ENCODE measurements at places on chromosomes 11 and 22. TPM values are rescaled to one million over a fixed set of nuclear protein-coding genes. Genes with fewer than 3 reads are reported as not detected.
A peak's percentile ranks its signal among the peaks of the same experiment; 100 is the strongest.

- DNase-seq: no peak
These were observed 624.7 kb upstream of the B3GAT1 start for GRCh38 chr11:135036488-135037297.

- peak; percentile 34 for DNase-seq
These were observed 52.1 kb downstream of the ALG9 start for GRCh38 chr11:111819161-111819828.

GRCh38 chr22:47030881-47031627 lies 268.6 kb downstream of the TBC1D22A start:
- DNase-seq: no peak

Gene FZD4
- 18.9 TPM for total RNA-seq

Gene C22orf31
- total RNA-seq: not detected

DNA sequence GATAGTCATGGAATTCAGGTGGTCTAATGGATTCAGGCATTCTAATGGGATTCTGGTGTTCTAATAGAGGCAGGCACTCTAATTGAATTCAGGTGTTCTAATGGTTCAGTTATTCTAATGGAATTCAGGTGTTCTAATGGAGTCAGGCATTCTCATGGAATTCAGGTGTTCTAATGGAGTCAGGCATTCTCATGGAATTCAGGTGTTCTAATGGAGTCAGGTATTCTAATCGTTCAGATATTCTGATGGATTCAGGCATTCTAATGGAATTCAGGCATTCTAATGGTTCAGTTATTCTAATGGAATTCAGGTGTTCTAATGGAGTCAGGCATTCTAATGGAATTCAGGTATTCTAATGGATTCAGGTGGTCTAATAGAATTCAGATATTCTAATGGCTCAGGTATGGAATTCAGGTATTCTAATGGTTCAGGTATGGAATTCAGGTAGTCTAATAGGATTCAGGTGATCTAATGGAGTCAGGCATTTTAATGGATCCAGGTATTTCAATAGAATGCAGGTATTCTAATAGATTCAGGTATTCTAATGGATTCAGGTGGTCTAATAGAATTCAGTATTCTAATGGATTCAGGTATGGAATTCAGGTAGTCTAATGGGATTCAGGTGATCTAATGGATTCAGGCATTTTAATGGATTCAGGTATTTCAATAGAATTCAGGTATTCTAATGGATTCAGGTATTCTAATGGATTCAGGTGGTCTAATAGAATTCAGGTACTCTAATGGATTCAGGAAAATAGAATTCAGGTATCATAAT lies 22.0 kb upstream of the PHF21B start:
- DNase-seq: no peak

Gene PGA4
- 2.0 TPM for total RNA-seq

DNA sequence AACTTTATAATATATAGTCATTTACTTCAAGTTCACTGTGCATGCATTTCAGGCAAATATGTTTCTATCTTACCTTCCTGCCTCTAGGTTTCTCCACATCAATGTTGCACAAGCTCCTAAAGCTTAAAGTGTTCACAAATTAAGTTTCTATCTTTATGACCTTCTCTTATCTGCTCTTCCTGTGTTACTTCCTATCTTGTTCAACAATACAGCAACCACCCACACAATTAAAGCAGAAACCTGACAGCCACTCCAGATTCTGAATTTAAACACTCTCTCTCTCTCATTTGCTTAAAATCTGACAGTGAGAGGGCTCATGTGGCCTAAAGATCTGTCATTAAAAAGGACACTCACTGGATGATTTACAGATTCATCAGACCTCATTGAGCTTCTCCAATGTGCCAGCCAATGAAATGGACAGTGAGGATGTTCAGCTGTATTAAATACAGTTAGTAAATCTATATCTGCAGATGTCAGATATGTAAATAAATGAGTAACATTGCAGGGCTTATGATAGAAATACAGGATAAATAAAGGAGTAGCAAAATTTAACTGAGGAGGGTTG lies 10.9 kb downstream of the PDGFD start:
- DNase-seq: no peak

DNA sequence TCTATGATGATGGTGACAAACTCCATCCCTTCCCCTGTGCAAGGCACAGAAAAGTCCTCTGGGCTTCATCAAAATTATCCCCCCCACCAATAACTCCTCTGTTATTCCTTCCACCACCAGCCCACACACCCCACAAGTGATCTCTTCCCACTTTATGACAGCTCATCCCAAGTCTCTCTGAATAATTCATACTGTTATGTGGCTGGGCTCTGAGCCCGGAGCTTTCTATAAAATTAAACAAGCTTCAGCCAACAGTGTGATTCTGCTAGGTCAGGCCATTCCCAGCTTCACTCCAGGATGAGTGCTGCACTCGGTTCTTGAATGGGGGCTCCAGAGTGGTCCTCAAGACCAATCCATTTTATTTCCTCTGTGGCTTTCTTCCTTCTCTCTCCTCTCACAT lies 83.0 kb downstream of the INSC start:
- DNase-seq: no peak

DNA sequence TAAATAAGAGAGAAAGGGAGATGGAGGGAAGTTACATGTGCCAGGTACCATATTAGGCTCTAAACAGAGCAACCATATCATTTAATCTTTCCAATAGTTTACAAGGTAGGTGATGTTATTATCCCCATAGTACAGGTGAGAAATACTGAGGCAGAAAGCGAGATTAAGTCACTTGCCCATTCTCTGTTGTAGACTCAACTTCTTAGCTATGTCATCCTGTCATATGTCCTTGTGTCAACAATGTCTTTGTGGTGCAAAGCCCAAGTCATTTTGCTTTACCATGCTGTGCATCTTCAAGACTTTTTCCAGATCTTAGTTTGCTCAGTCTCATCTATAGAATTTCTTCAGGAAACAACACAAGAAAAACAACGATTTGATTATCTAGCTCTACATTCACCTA lies 205.0 kb upstream of the E2F8 start:
- no peak for DNase-seq

Gene BIRC3
- total RNA-seq: 11.6 TPM

DNA sequence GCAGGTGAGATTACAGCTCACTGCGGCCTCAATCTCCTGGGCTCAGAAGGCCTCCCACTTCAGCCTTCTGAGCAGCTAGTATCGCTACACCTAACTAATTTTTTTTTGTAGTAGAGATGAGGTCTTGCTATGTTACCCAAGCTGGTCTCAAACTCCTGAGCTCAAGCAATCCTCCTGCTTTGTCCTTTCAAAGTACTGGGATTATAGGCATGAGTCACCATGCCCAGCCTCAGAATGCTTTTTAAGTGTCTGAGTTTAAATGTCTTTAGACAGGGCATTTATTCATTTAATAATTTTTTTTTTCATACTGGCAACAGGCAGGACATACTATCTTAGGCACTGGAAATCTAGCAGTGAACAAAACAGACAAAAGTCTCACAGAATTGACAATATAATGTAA lies 27.7 kb downstream of the LRP4 start:
- DNase-seq: no peak

Data from hepatocyte (in vitro differentiated cells).